ENCODE measurements at places on chromosomes 3 and 15.
A peak's percentile ranks its signal among the peaks of the same experiment; 100 is the strongest.

GRCh38 chr15:63022181-63022580 is 20.4 kb upstream of the TPM1 start:
- no peak for DNase-seq

- DNase-seq, result peak; percentile 19
These were observed 98.5 kb upstream of the CCDC80 start for GRCh38 chr3:112739252-112739965.

DNA sequence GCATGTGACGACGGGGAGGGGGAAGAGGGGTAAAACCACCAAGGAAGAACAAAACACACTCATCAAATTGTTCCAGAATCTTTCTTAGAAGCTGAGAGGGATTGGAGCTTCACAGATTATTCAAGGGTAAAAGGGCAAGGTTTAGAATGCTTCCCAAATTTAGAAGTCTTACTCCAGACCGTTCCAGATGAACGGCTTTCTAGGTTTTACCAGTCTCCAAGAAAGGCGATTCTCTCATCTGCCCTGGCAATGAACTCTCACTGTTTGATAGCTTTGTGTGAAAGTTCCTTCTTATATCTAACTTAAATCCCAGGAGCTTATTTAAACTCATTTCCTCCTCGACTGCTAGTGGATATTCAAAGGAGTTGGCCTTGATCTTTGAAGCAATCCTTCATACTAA is 124.3 kb upstream of the PRICKLE2 start:
- DNase-seq, result no peak

- no peak for DNase-seq
These were observed 563.6 kb upstream of the ADAMTS9 start for GRCh38 chr3:65251375-65251774.

- DNase-seq, result no peak
These were observed 64.4 kb downstream of the PPM1L start for GRCh38 chr3:160820430-160820829.

- DNase-seq, result no peak
These were observed 216.1 kb downstream of the WNT5A start for GRCh38 chr3:55270976-55271375.

DNA sequence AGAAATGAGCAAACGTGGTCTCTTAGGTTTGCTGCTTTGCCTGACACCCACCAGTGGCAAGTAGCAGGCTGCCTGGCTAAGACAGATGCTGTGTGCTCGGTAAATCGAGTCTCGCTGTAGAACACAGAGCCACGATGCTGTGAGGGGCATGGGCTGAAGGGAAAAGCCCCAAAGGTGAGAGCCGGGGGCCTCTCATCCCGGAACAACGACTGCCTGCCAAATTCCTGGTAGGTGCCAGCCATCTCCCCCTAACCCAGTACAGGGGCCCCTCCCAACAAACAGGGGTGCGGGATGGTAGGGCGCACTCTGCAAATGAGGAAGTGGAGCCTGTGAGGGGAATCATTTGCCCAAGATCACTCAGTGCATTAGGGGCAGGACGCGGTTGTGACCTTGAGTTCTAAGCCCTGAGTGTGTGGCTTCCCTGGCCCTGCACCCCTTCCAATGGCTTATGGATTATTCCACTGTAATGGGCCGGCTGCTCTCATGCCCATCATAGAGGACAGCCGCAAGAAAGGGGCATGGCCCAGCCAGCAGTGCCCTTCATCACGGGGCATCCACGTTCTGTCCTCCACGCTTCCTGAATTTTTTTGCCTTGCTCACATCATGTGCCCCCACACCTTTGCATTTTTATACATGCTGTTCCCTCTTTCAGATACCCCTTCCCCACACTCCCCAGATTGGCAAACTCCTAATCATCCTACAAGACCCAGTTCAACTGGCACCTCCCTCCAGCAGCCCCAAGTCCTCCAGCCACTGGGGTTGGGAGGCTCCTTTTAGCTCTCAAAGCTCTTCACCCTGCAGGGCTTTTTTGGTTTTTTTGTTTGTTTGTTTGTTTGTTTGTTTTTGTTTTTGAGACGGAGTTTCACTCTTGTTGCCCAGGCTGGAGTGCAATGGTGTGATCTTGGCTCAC is 125.4 kb downstream of the NUP210 start:
- no peak for DNase-seq
